Mesangial cell (primary cell): ENCODE measurements at places on chromosomes 16 and 17. TPM values are rescaled to one million over a fixed set of nuclear protein-coding genes. Genes with fewer than 3 reads are reported as not detected.

Gene KRT27
- total RNA-seq: 0.51 TPM in 1 of 2 replicates, not detected in the other

Gene TBC1D3K
- under 0.01 TPM in 1 of 2 replicates, not detected in the other for total RNA-seq

Gene NME3
- 61.8 and 131 TPM in 2 replicates for total RNA-seq

Gene CDRT15
- total RNA-seq: not detected in 2 replicates

Gene ZDHHC1
- total RNA-seq: 3.6 and 9.6 TPM in 2 replicates

Gene GP2
- not detected in 2 replicates for total RNA-seq

Gene PRR35
- total RNA-seq: not detected in 2 replicates

Gene MOSMO
- 9.5 and 12.2 TPM in 2 replicates for total RNA-seq

Gene KRTAP3-1
- total RNA-seq: not detected in 2 replicates

Gene TP53TG3B
- not detected in 2 replicates for total RNA-seq

Gene ABCC6
- 0.65 and 4.3 TPM in 2 replicates for total RNA-seq

Gene PTX4
- total RNA-seq: 0.13 TPM in 1 of 2 replicates, not detected in the other

Gene PPL
- 2.0 and 23.8 TPM in 2 replicates for total RNA-seq
